ENCODE measurements at places on chromosomes 6 and 20. TPM values are rescaled to one million over a fixed set of nuclear protein-coding genes. Genes with fewer than 3 reads are reported as not detected.

Gene SLC32A1
- polyA plus RNA-seq = not detected

Gene XKR7
- polyA plus RNA-seq = not detected

Gene C20orf173
- not detected for polyA plus RNA-seq

Gene OPN5
- polyA plus RNA-seq = not detected

Gene GGT7
- 6.2 TPM for polyA plus RNA-seq

Gene BMP2
- not detected for polyA plus RNA-seq

Gene CD24
- 0.15 TPM for polyA plus RNA-seq

Gene RFX6
- not detected for polyA plus RNA-seq

Gene DSP
- not detected for polyA plus RNA-seq

All from naive thymus-derived CD4-positive, alpha-beta T cell (primary cell).